HS-27A (cell line): ENCODE measurements at places on chromosomes 6 and 20.

DNA sequence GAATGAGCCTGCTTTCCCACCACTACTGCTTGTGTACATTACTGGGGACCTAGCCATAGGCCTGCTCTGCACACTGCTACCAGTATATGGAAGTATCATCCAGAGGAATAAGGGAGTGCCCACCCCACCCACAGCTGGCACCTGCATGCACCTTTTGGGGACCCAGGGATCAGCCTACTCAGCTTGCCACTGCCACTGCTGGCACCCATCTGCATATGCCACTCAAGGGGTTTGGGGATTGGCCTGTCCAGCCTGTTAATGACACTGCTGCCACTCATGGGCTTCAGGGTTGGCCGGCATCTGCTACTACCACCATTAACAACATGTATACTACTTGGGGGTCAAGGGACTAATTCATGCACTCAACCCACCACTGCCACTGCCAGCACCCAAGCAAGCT lies 832.1 kb downstream of the PHF3 start:
- no peak for DNase-seq

- DNase-seq, result no peak
These were observed 135.1 kb upstream of the COL21A1 start for GRCh38 chr6:56382416-56382940.

DNA sequence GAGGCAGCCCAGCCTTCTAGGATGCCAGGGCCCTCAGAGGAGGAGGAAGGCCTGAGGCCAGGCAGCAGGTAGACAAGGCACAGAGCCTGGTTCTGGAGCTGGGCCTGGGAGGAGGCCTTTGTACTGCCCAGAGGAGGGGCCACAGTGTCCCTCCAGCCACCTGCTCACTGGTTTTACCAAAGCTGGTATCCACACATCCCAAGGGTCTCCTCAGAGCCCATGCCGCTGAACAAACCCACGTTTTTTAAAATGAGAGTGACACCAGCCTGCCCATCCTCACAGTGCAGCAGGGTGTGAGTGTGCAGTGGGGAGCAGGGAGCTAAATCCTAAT lies 162.7 kb downstream of the LY86 start:
- DNase-seq, result no peak

- no peak for DNase-seq
These were observed 45.3 kb upstream of the SMIM8 start for GRCh38 chr6:87277123-87277522.

DNA sequence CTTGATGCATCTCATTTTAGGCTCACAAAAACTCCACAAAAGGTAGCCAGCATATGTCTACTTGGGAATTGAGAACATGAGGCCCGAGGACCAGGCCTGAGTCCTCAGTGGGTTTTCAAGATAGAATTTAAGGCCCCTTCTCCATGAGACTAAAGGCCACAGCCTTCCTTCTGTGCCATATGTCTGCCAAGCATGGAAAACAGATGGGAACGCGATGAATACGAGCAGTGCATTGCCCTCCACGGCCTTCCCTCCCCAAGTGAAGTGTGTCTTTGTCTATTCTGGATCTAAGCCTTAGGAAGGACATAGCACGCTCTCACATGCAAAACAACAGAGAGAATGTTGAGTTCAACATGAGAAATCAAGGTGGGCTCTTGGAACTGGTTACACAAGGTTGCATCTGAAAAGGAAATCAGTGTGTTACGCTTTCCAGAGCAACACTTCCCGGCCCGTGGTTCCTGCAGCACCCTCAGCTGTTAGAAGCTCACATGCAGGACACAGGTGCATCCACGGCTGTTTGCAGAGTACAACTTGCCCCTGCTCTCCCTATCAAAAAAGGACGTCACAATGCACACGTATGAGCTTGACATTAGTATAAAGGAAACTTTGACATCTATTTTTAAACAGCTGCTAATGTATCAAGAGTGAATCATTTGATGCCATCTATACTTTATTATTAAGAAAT lies 229.9 kb downstream of the NRN1 start:
- DNase-seq, result no peak

- DNase-seq, result no peak
These were observed 332.9 kb downstream of the COL12A1 start for GRCh38 chr6:74872754-74873476.

- DNase-seq, result no peak
These were observed 2.3 kb downstream of the TUBB start for GRCh38 chr6:30722280-30723112.

GRCh38 chr6:57147401-57147800 lies 24.7 kb upstream of the BAG2 start:
- DNase-seq, result no peak

DNA sequence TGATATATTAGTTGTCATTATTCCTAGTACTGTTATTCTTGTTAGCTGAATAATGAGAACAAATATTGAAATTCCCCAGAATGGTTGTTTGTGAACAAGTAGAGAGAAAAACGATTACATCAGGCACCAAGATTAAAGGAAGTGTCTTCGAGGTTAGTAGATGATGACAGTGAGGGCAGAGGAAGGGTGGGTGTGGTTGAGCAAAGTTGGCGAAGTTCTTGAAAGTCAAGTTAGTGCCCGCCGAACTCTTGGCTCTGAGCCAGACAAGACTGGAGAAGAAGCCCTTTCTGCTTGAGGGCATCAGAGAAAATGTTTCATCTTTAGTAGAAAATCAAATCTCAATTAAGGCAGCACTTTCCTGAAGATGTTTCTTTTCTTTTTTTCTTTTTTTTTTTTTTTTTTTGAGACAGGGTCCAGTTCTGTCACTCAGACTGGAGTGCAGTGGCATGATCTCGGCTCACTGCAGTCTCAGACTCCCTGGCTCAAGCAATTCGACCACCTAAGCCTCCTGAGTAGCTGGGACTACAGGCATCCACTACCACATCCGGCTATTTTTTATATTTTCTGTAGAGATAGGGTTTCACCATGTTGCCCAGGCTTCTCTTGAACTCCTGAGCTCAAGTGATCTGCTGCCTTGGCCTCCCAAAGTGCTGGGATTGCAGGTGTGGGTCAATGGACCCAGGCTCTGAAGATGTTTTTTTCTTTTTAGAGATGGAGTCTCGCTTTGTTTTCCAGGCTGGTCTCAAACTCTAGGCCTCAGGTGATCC lies 77.1 kb downstream of the SGK1 start:
- no peak for DNase-seq

- DNase-seq, result no peak
These were observed 17.3 kb upstream of the RHAG start for GRCh38 chr6:49653942-49654341.

GRCh38 chr20:5191829-5192569 lies 65.2 kb downstream of the CDS2 start:
- DNase-seq, result peak; percentile 41

DNA sequence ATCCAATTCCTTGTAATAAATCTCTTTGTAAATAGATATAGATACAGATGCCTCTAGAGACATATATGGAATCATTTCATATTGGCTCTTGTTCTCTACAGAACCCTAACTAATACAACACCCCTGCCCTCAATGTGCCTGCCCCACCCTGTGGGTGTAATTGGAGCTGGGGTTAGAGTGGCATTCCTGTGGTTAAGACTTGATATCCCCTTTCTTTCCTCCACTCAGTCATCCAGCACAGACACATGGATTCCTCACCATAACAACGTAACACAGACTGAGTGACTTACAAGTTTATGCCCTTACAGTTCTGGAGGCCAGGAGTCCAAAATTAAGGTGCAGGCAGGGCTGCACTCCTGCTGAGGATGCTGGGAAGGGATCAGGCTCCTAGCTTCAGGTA lies 42.8 kb downstream of the C6orf118 start:
- DNase-seq, result no peak

GRCh38 chr6:12911427-12911826 lies 194.9 kb downstream of the PHACTR1 start:
- no peak for DNase-seq

- no peak for DNase-seq
These were observed 23.2 kb downstream of the LAMA4 start for GRCh38 chr6:112231164-112231563.

DNA sequence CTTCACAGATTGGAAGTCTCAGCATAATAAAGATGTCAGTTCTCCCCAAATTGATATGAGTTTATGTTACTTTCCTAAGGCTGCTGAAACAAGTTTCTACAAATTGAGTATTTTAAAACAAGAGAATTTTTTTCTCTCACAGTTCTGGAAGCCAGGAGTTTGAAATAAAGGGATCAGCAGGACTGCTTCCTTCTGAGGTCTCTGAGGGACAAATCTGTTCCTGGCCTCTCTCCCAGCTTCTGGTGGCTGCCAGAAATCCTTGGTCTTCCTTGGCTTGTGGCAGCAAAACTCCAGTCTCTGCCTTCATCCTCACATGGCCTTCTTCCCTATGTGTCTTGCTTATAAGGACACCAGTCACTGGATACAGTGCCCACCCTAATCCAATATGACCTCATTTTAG lies 136.1 kb downstream of the TFAP2A start:
- no peak for DNase-seq

GRCh38 chr6:107987805-107988204 lies 29.8 kb upstream of the SEC63 start:
- DNase-seq, result no peak

GRCh38 chr6:75268121-75268987 lies 16.2 kb downstream of the TMEM30A start:
- no peak for DNase-seq

GRCh38 chr6:166434336-166434735 lies 51.6 kb upstream of the MPC1 start:
- DNase-seq, result no peak

DNA sequence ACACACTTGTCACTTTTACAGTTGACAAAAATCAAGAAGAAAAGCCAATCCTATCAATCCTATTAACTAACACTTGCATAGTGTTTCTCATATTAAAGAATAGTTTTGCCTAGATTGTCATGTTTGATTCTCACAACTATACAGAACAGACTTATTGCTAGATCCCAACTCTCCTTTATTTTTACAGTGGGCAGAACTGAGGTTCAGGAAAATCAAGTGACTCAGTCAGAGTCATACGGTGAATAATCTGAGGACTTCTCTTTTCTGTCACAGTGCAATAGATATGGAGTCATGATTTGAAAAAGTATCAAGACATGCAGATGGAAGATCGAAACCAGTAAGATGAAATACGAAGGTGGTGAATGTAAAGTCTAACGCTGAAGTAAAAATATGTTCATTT lies 195.1 kb upstream of the CITED2 start:
- DNase-seq, result peak; percentile 73
